ENCODE measurements at places on chromosomes 7 and 10.

DNA sequence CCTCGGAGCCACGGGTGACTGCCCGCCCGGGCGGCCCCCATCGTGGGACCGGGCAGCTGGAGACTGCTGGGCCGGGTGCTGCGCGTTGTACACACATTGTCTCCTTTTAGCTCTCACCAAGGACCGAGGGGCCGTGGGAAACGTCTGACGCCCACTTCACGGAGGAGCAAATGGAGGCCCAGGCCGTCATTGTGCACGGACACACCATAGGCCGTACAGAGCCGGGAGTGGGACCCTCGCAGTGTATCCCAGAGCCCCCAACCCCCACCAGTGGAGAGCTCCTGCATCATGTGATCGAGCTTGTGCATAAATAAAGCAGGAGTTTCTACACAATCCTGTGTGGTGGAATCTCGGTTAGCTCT is 722 bp downstream of the DENND10 start:
- DNase-seq, result no peak

- no peak for DNase-seq
These were observed 9.5 kb downstream of the PPA1 start for GRCh38 chr10:70223728-70224127.

DNA sequence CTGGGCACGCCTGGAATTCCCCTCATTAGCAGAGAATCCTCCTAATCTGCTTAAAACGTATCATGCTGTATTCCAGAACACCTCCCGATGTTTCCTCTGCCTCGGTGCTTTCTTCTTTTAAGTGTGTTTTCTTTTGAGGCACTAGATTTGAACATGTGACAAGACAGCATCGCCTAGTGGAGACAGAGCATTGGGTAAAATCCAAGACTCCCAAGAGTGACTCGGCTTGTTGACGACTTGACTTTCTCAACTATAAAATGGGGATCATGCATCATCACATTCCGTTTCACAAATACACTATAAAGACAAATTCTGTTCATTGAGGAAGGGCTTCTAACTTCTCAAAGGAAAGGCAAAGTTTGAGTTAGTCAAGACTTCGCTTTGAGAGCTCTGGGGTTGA is 105.6 kb upstream of the RNF32 start:
- no peak for DNase-seq

DNA sequence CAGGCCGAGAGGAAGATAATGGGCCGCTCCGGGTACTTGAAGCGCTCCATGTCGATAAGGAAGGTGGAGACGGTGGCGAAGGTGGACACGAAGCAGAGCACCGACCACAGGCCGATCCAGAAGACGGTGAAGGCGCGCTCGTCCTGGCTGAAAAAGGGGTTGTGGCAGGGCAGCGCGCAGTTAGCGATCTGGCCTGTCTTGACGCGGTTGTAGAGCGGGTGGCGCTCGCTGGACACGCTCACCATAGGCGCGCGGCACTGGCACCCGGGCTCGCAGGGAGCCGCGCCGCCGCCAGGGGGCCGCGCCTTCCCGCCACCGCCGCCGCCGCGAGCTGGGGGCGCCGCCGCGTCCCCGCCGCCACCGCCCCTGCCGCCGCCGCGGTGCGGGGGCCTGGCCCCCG is 1.6 kb downstream of the FZD8 start:
- DNase-seq, result peak; percentile 55

DNA sequence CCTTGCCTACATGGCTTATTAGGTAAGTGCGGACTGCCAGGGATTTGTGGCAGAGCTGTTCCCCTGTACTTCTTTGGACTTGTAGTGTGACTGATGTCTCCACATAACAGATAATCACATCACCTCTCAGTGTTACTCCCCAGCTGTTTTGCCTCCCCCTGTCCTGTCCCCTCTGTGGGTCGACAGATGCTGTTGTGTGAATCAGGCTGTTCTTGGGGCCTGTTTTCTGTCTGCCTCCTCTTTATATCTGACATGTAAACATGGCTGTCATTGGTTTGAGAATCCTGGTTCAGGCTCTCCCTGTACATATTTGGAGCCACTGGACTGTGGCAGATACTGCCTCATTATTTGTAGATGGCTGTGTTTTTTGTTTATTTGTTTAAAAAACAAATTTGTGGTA is 22.7 kb downstream of the CCNY start:
- no peak for DNase-seq

GRCh38 chr10:61408105-61408504 is 45.1 kb downstream of the TMEM26 start:
- no peak for DNase-seq

- DNase-seq, result no peak
These were observed 24.5 kb upstream of the SLC25A13 start for GRCh38 chr7:96346293-96346953.

GRCh38 chr7:87075671-87076404 is 16.4 kb upstream of the ELAPOR2 start:
- no peak for DNase-seq

DNA sequence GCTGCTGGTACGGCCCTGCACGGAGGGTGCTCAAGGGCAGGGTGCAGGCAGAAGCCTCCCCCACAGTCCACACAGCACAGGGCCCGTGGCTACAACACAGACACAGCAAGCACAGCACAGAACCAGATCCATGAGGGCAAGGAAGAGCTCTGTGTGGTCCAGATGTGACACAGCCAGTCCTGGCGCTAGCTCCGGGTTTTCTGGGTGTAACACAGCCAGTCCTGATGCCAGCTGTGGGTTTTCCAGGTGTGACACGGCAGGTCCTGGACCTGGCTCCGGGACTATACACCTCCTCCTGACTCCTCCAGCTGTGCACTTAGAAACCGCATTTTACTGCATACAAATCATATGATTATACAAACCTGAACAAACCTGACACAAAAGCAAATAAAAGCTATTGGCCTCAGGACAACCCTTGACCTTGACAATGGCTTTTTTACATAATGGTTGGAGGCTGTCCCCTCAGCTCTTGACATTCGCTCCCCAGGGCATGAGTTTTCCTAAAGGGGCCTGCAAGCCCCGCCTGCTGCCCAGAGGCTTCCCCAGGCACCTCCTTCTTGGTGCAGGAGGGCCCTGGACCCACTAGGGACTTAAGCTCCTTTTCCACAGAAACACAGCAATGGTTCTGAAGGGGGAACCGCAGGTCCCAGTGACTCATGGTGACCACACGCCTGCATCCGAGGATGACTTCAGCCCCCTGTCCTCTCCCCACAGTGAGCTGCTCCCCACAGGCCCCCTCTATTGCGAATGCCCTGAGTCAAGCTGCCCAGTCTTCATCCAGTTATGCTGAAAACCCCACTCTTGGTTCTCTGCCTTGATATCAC is 209.6 kb downstream of the PTPRN2 start:
- no peak for DNase-seq

DNA sequence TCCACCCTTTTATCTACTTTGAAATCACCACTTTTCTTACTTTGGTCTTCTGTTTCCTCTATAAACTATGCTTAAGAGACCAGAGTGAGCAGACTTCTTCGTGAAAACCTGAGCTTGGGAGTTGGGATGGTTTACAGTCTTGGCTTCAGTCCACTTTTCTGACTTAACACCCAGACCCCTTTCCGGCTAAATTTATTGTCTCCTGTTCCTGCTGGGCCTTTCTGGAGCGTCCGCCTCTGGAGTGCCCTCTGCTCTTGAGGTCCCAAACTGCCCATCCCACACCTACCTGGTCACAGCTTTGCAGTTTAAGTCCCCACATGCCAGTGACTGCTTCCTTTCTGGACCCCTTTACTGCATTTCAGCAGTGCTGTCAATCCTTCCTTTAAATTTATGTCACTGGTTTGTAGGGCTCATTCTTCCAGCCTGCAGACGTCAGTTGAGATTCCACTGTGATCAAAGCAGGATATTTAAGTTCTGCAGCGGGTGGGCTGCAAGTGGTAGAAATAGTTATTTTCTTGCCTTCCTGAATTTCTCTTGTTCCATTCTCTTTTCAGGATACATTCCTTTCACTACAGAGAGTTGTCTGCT is 80.3 kb downstream of the KAT6B start:
- DNase-seq, result no peak

DNA sequence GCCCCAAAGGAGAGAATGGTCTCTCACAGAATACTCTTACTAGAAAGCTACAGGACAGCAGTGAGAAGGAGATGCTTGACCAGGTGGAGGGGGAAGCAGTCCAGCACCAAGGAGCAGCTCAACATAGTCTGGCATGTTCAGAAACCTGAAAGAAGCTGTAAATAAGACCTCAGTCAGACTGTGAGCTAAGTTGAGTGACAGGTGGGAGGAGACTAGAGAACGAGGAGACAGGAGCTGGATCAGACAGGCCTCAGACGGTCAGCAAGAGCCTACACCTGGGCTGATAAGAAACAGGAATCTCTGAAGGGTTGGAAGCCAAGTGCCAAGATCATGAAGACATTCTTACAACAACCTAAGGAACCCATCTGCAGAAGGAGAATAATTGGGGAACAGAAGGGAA is 54.5 kb downstream of the ELMO1 start:
- DNase-seq, result no peak

DNA sequence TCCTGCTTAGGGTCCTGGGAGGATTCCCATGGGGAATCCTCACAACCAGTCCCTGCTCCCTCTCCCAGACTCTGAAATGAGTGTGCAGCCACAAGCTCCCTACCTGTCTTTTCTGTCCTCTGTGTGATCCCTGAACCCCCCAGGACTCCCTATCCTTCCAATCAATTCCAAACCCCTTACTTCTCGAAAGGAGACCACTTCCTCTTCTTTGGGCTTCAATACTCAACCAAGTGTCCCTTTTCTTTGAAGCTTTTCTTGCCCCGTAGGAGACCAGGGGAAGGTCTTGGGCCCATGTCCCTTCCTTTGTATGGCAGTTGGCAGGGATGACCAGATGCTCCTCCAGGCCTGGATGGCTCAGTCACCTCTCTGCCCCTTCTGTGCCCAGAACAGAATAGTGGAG is 1.7 kb downstream of the AEBP1 start:
- no peak for DNase-seq

- DNase-seq, result no peak
These were observed 3.9 kb downstream of the FOXL3 start for GRCh38 chr7:293681-294439.

GRCh38 chr7:137519947-137520346 is 176.4 kb upstream of the PTN start:
- DNase-seq, result no peak

DNA sequence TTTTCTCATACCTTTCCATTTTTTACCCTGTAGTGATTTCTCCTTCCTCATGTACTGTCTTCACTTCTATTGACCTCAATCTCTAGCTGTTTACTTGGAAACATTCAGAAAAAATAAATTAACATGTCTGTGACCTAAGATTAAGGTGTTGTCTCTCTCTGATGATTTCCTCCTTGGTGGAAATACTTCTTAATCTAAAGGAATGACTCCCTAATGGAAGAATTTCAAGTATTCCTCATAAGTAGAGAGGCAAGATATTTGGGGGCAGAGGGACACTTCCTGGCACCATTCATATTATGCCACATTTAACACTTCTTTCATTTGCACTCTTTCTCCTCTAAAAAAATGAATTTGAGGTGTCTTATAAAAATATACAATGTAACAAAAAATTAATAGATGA is 202.8 kb downstream of the NEBL start:
- DNase-seq, result no peak

DNA sequence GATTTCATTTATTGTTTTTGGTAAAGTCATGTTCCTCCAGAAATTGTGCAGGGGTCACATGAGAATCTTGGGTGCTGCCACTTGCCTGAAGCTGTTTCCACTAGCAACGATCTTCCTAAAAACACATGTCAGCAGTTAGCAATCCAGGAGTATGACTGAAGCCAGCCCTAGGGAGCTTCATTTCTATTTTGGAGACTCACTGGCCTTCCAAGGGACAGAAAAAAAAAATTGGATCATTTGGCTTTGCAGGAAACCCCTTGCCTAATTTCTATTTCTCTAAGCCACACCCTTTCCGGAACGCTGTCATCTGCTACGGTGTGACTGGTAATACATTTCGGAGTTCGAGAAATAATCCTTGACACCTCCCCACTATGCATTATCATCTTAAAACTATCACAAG is 204.7 kb downstream of the TAX1BP1 start:
- DNase-seq, result no peak

- no peak for DNase-seq
These were observed 90.5 kb upstream of the TOMM7 start for GRCh38 chr7:22913158-22913557.

DNA sequence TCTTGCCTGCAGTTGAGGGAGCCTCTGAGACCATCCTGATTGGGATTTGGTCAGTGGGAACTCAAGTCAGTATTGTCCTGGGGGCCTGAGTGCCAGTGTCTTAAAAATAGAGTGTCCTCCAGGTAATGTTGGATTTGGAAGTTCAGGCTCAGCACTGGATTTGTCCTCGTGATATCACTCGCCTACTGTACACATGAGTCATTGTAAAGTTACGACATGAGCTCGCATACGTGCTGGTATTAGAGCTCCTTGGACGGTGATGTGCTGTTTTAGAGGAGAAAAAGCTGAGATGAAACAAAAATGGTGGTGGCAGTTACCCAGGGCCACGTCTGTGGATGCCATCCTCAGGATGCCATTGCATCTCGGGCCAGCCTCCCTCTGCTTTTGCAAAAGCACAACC is 78.2 kb downstream of the MGMT start:
- DNase-seq, result no peak

- DNase-seq, result no peak
These were observed 247.5 kb downstream of the MTERF1 start for GRCh38 chr7:91633013-91633441.

DNA sequence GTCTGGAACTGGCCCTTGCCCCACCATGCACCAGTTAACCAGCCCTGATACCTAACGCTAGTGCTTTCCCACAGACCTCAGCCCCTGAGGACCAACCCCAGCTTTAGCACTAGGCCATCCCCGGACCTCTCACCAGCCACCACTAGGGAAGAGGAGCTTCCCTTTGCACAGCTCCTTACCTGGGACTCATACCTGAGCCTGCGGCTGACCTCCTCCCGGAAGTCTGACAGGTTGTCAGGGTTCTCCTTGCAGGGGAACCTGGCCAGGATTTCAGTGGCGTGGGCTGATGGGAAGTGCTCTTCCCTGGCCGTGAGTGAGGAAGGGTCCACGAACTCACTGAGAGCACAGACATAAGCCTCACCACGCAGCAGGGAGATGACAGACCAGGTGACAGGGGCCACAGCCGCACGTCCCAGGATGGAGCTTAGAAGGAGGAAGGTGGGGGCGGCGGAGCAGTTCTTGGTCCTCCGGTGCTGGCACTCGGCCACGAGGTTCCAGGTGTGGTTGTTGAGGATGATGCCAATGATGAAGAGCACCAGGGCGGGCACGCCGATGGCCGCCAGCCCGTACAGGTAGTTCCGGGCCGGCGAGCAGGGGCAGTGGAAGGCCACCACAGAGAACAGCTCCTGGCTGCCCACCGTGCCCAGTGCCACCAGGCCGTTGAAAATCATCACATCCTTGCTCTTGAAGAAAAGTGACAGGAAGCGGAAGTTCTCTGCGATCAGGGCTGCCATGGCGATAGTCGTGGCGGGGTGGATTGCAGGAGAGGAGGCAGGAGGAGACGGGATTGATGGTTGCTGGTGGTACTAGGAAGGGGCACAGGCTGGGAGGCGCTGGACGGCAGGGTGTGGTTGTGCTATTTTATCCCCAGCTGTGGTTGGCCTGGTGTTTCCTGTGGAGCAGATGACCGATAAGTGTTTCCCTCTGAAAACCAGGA is 2.7 kb downstream of the CALHM2 start:
- no peak for DNase-seq

DNA sequence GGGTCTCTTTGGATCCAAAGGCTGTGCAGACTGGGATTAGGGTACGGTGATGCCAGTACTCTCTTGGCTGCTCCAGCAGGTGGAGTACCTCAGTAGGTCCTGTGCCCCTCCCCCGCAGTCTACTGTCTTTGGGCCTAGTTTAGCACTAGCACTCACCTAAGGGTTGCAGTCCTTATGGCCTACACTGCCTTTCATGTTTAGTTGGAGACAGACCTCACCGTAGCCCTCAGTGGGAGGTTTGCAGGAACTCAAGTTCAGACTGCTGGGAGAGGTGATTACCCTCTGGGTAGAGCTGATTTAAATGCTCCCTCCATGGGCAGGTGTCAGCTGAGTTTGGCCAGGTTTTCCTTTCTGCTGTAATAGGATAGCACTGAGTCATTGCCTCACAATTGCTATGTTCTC is 210.8 kb upstream of the TMEM196 start:
- DNase-seq, result no peak
